T-cell (primary cell): ENCODE measurements at places on chromosomes 12 and 14. TPM values are rescaled to one million over a fixed set of nuclear protein-coding genes. Genes with fewer than 3 reads are reported as not detected.

DNA sequence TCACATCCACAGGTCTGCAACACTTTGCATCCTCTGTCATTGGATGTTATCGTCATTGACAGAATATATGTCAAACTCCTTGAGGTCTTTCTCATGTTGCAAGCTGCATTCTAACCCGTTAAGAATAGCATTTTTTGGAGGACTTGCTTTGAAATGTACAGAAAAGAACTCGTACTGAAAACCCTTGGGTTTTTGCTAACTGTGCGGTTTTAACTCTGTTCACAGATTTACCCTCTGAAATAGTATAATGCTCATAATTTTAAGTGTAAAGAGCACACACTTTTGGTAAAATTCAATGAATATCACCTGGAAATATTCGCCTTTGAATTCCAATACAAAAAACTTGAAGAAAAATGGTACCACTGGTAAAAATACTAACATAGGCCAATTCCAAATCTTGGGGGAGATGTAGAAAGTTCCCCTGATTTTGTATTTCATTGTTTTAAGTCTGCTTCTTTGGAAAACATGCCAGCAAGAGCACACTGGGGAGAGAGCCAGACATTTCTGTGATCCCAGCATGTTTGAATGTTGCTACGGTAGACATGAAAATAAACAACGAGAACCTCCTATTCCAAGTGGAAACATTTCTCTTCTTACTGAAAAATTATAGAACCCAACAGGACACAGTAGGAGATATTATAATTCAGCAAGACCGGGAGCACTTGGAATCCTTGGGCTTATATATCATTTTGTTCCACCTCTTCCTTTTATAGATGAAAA is 446.0 kb downstream of the AEBP2 start:
- H3K4me3 ChIP-seq: no peak overlapping the region
- no peak overlapping the region for H3K27ac ChIP-seq
- no peaks in the 10 kb centered on the region for H3K27me3 ChIP-seq
- H3K36me3 ChIP-seq: no peaks in the 10 kb centered on the region
- no peaks in the 10 kb centered on the region for H3K4me1 ChIP-seq
- no peak for DNase-seq

RILPL1 gene
- total RNA-seq: 8.9 TPM

GRCh38 chr14:53304726-53305381 is 151.7 kb upstream of the DDHD1 start:
- no peak overlapping the region for H3K4me3 ChIP-seq
- no peaks in the 10 kb centered on the region for H3K27me3 ChIP-seq
- H3K36me3 ChIP-seq: no peaks in the 10 kb centered on the region
- no peak overlapping the region for H3K27ac ChIP-seq
- no peak for DNase-seq
- peaks cover 5% of the 10 kb centered on the region for H3K4me1 ChIP-seq

- H3K4me1 ChIP-seq: no peaks in the 10 kb centered on the region
- no peaks in the 10 kb centered on the region for H3K36me3 ChIP-seq
- no peak overlapping the region for H3K4me3 ChIP-seq
- no peaks in the 10 kb centered on the region for H3K27me3 ChIP-seq
Observed at GRCh38 chr12:120879102-120879501, 25.1 kb downstream of the SPPL3 start.

BATF gene
- total RNA-seq: 17.8 TPM

- no peak for DNase-seq
- no peak overlapping the region for H3K4me3 ChIP-seq
- peaks cover 5% of the 10 kb centered on the region for H3K4me1 ChIP-seq
- peaks cover 12% of the 10 kb centered on the region for H3K36me3 ChIP-seq
- H3K27ac ChIP-seq: no peak overlapping the region
- H3K27me3 ChIP-seq: no peaks in the 10 kb centered on the region
Observed at GRCh38 chr12:111454311-111454710, 48.6 kb downstream of the SH2B3 start.

DNA sequence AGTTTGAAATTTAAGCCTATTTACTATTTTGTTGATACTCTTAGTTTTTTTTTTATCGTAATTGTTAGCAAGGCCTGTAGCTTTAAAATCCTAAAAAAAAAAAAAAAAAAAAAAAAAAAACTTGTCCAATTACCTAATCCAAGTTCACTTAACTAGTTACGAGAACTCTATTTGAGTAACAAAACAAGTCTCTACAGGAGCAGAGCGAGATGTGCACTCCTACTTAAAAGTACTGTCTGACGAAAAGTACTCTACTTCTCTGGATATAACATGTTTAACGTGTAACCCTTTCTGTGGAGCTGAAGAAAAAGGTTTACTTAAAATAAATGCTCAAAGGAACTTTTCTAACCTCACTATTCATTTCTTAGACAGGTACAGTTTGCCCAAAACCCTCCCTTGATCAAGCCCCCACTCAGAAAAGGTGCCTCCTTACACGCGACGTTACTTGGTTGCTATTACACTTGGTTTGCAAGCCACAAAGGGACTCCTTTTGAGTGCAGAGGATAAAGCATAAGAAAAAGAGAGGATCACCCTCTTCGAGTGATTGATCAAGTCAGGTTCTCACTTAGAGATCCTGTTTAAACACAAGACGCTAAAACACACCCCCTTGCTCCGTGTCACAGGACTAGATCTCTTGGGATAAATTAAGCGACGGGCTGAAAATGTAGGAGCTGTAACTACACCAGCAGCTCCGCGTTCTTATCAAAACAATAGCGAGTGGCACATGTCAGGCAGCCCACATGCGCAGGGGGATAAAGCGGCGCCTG is 2.2 kb downstream of the BAZ1A start:
- no peaks in the 10 kb centered on the region for H3K36me3 ChIP-seq
- H3K27ac ChIP-seq: peak overlapping the region; percentile 100

ACVRL1 gene
- not detected for total RNA-seq

CLEC2A gene
- not detected for total RNA-seq

DNA sequence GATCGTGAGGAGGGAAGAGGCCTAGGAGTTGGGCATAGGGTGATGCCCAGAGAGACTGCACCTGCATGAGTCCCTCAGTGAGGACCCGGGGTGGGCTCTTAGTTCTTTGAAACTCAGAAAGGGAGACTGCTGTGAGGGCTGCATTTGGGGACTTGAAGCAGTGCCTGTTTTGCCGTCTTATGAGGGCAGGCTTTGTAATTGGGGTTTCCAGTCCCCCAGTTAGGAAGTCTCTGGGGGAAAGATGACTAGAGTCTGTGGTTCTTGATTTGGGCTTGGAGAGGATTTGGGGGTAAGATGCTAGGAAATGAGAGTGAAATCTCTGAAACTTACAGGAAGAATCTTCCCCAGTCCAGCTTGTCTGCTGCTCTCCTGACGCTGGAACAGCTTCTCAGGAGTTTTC is 99.6 kb downstream of the ARF6 start:
- no peak for DNase-seq
- H3K4me3 ChIP-seq: no peak overlapping the region
- no peaks in the 10 kb centered on the region for H3K36me3 ChIP-seq
- no peak overlapping the region for H3K27ac ChIP-seq

- no peak overlapping the region for H3K4me3 ChIP-seq
- H3K4me1 ChIP-seq: no peaks in the 10 kb centered on the region
- no peak for DNase-seq
- no peak overlapping the region for H3K27ac ChIP-seq
Observed at GRCh38 chr14:32606301-32606700, 277.2 kb downstream of the AKAP6 start.

OVCH1 gene
- not detected for total RNA-seq

TAS2R9 gene
- total RNA-seq: not detected

DNA sequence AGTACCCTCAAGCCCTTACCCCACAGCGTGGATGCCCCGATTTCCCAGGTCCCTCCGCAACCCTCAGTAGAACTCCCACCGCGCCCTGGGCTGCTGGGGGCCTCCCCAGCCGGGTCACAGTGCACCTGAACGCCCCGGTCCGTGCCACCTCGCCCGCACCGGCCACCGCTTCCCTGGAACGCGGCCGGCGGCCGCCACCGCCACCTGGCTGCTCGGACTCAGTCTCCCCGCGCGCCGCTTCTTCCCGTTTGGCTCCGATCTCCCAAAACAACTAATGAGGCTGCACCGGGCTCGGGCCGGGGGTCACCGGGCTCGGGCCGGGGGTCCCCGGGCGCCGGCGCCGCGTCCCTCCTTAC is 1.0 kb downstream of the ITPK1 start:
- H3K4me3 ChIP-seq: peak overlapping the region; percentile 52
- H3K36me3 ChIP-seq: peaks cover 2% of the 10 kb centered on the region
- H3K27me3 ChIP-seq: no peaks in the 10 kb centered on the region
- H3K27ac ChIP-seq: no peak overlapping the region
- peaks cover 44% of the 10 kb centered on the region for H3K4me1 ChIP-seq
- no peak for DNase-seq

- no peaks in the 10 kb centered on the region for H3K36me3 ChIP-seq
- H3K4me3 ChIP-seq: no peak overlapping the region
- DNase-seq: no peak
- H3K27me3 ChIP-seq: peaks cover 29% of the 10 kb centered on the region
- H3K4me1 ChIP-seq: no peaks in the 10 kb centered on the region
Observed at GRCh38 chr12:41189395-41190251, 1.5 kb downstream of the PDZRN4 start.

GRCh38 chr14:55129428-55130195 is 560 bp downstream of the LGALS3 start:
- peak overlapping the region; percentile 22 for H3K27ac ChIP-seq
- DNase-seq: peak; percentile 44
- peaks cover 9% of the 10 kb centered on the region for H3K27me3 ChIP-seq
- peaks cover 23% of the 10 kb centered on the region for H3K4me1 ChIP-seq
- peak overlapping the region; percentile 51 for H3K4me3 ChIP-seq

LRRC74A gene
- total RNA-seq: not detected

ACTR10 gene
- 42.3 TPM for total RNA-seq

RPL10L gene
- not detected for total RNA-seq

GRCh38 chr12:49244176-49244575 is 20.7 kb upstream of the TUBA1C start:
- H3K4me1 ChIP-seq: no peaks in the 10 kb centered on the region
- H3K27ac ChIP-seq: no peak overlapping the region
- no peak for DNase-seq
- no peaks in the 10 kb centered on the region for H3K36me3 ChIP-seq
- peaks cover 7% of the 10 kb centered on the region for H3K27me3 ChIP-seq

DNA sequence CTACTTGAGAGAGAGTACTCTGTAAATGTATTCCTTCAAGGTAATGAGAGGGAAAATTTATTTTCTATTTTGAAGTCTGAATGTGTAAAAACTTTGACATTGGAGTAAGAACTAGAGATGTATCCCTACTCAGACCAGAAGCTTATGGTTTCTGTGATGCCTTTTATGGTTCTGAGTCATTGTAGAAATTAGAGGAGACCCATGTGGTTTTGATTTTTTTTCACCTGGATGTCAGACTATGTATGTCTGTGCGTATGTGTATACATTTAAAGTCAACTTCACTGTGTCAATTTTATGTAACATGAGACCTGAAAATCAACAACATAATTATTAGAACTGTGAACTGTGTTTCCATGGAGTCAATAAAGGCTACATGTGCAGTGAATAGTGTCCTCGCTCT is 302.0 kb downstream of the TRHDE start:
- H3K4me1 ChIP-seq: no peaks in the 10 kb centered on the region
- no peaks in the 10 kb centered on the region for H3K27me3 ChIP-seq
- H3K4me3 ChIP-seq: no peak overlapping the region
- no peak overlapping the region for H3K27ac ChIP-seq
- no peak for DNase-seq

DNA sequence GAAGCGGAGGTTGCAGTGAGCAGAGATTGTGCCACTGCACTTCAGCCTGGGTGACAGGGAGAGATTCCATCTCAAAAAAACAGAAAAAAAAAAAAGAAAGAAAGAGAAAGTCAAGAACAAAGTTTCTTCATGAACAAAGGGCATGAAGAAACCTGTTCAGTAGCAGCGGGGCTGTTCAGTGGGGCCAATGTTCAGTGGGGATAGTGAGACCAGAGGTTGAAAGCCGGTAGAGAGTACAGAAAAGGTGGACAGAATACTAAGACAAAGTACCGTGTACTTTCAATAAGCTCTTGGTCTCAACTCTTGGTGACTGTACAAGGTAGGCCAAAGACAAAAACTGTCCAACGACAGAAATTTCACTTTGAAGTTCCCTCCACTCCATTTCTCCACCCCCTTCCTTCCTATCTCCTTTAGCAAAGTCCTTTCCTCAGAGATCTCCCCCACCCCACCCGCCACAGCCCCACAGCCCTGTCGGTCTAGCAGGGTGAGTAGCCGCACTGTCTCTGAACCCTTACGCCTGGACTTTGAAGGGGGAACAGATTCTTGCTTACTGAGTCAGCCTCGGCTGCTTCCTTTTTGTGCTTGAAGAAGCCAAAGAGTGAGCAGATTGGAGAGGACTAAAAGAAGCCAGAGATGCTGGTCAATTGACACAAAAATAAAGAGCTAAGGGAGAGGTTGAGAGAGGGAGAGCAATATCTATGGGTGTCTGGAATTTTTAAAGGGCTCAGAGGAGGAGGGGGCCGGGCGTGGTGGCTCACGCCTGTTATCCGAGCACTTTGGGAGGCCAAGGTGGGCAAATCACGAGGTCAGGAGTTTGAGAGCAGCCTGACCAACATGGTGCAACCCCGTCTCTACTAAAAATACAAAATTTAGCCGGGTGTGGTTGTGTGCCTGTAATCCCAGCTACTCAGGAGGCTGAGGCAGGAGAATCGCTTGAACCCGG is 44.2 kb upstream of the FOS start:
- peaks cover 15% of the 10 kb centered on the region for H3K4me1 ChIP-seq
- no peaks in the 10 kb centered on the region for H3K36me3 ChIP-seq
- H3K4me3 ChIP-seq: no peak overlapping the region
- H3K27ac ChIP-seq: no peak overlapping the region
- no peaks in the 10 kb centered on the region for H3K27me3 ChIP-seq
- DNase-seq: no peak

DNA sequence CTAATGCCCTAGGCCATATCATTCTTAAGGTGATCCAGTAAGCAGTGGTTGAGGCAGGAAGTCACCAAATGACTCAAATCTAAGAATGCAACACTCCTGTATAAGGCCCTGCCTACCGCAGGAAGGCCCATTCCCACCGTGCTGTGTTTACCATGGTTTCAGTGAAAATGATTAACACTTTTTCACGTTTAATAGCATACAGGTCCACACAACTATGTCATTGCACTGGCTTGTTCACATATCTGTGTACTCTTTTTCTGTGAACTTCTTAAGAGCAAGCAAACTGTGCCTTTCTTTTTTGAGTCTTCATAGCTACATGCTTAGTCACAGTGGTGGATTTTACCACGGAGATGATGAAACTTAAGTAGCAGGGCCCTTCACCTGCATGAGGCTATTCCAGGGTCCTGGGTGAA is 214.9 kb downstream of the CNTN1 start:
- H3K36me3 ChIP-seq: no peaks in the 10 kb centered on the region
- no peaks in the 10 kb centered on the region for H3K27me3 ChIP-seq
- H3K4me1 ChIP-seq: no peaks in the 10 kb centered on the region
- H3K27ac ChIP-seq: no peak overlapping the region

SGPP1 gene
- 13.0 TPM for total RNA-seq

- H3K27me3 ChIP-seq: no peaks in the 10 kb centered on the region
- H3K27ac ChIP-seq: no peak overlapping the region
- no peak for DNase-seq
- H3K4me1 ChIP-seq: no peaks in the 10 kb centered on the region
- H3K36me3 ChIP-seq: peaks cover 10% of the 10 kb centered on the region
Observed at GRCh38 chr12:28316049-28316448, 125.8 kb downstream of the CCDC91 start.
